ENCODE measurements at places on chromosomes 3 and 15.
A peak's percentile ranks its signal among the peaks of the same experiment; 100 is the strongest.

GRCh38 chr3:42936157-42936981 is 30.4 kb downstream of the ZNF662 start:
- DNase-seq: no peak

DNA sequence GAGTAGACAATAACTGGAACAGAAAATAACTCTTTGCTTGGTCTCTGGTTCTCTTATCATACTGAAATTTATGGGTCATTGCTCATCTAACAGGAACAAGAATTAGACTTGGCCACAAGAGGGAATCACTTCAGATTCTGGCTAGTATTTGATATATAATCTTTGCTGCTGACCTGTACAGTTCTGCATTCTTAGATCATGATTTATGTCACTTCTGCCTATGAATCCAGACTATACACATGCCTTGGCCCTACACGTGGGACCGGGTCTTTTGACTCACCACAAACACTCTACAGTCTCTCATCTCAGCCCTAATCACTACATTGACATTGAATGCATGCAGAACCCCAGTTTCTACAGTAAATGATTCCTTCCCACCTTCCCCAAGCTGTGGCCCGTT is 162.5 kb upstream of the SOX2 start:
- DNase-seq: no peak

GRCh38 chr3:98966434-98966833 is 64.9 kb upstream of the DCBLD2 start:
- no peak for DNase-seq

- no peak for DNase-seq
These were observed 190.7 kb upstream of the GBE1 start for GRCh38 chr3:81952141-81952540.

DNA sequence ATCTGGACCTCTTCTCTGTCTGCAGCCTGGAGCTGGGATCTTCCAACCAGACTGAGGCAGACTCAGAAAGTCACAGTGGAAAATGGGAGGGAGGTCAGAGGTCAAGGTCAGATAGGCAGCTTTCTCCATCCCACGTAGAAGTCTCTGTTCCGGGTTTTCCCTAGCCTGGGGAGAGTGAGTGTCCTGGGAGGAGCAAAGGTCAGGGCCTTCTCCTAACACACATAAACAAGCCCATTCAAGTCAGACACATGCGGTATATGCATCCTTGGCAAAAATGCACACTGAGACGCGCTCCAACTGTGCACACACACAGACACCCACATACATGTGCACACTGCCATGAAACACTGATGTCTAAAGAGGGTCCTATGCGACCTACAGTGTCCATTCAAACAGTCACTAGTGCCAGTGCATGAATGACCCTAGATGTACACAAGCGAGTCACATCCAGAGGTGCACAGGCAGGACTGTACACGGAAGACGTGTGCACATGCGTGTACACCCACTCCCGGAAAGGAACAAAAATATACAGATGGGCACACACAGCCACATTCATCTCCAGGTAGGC is 681 bp downstream of the TWF2 start:
- DNase-seq: no peak

DNA sequence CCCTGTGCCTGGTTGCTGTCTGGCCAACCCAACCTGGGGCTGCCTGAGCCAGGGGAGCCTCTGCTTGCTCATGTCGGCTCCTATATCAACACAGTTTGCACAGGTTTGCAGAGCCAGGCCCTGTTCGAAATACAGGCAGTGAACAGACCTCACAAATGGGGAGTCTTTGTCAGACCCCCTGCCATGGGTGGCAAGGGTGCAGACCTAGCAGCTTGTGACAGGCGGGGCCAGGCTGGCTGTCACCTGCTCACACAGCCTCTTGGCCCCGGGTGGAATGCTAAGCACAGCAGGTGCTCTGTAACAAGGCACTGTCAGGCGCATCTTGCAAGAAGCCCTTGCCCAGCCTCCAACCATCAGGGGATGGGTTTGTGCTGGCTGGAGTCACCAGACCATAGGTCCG is 47.3 kb downstream of the BDH1 start:
- DNase-seq: no peak

- no peak for DNase-seq
These were observed 167.4 kb downstream of the NTRK3 start for GRCh38 chr15:88089024-88089620.

- DNase-seq: no peak
These were observed 8.4 kb downstream of the ARL6 start for GRCh38 chr3:97772926-97773325.

- DNase-seq: no peak
These were observed 141.1 kb downstream of the XXYLT1 start for GRCh38 chr3:195129644-195130492.

GRCh38 chr15:77748078-77749064 is 115.7 kb upstream of the LINGO1 start:
- no peak for DNase-seq

GRCh38 chr3:123951522-123952447 is 9.2 kb downstream of the CCDC14 start:
- DNase-seq: no peak

GRCh38 chr3:183392186-183393034 is 36.0 kb downstream of the MCF2L2 start:
- DNase-seq: no peak

DNA sequence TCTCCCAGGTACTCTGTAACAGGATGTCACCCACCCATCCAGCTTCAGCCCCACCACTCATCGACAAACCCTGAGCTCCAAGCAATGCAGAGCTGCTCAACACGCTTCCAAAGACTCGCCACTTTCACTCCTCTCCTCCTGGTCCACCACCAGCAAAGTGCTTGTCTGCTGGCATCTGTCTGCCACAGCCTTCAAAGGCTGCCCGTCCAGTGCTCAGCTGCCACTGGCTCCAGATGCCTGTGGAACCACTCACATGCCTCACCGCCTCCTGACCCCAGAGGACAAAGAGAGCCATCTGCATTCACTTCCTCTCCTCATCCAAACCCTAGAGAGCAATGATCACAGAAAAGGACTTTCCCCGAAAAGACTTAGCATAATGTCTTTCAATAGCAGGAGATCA is 109.5 kb upstream of the OCA2 start:
- no peak for DNase-seq

DNA sequence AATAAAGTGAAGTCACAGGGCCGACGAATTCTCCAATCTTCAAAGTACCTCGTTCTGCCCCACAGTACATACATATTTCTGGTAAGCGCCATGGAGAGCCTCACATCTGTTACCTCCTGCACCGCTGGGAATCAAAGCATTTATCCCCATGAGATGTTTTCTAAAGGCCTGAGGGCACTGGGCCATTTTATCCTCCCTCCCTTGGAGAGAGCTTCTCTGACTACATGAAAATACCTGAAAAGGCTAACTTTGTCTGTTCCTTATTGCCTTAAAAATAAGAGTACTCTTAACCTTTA is 148.1 kb downstream of the RORA start:
- no peak for DNase-seq

GRCh38 chr3:61938878-61939549 is 377.6 kb downstream of the PTPRG start:
- no peak for DNase-seq

DNA sequence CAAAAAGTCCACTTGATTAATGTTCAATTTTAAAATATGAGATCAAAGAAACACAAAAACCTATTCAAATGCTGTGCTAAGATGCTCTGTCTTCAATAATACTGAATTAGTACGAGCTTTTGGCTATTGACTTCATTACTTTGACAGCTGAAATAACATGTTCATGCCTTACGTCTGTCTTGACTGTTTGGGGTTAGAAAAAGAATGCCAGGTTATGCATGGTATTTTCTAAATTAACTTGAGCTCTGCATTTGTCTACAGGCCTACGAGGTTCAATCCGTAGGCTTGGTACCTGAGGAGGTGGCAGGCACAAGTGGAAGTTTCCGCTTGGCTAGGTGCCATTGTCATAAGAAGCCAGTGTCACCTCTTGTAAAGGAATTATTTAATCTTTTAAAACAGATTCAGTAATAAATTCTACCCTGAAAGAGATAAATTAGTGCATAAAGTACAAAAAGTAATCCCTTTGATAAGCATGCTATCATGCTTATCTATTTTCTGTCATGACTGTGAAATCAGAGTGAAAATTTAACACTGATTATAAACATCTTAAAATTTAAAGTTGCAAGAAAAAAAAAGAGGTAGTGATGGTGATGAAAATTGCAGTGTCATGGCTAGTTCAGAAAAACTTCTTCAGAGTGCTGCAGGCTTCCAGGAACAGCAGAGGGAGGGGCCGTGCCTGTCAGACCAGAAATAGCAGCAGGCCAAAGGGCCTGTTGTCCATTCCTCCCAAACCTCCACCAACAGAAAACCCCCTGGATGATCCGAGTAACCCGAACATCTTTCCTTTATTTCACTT is 115.7 kb downstream of the ARRDC4 start:
- peak; percentile 70 for DNase-seq

DNA sequence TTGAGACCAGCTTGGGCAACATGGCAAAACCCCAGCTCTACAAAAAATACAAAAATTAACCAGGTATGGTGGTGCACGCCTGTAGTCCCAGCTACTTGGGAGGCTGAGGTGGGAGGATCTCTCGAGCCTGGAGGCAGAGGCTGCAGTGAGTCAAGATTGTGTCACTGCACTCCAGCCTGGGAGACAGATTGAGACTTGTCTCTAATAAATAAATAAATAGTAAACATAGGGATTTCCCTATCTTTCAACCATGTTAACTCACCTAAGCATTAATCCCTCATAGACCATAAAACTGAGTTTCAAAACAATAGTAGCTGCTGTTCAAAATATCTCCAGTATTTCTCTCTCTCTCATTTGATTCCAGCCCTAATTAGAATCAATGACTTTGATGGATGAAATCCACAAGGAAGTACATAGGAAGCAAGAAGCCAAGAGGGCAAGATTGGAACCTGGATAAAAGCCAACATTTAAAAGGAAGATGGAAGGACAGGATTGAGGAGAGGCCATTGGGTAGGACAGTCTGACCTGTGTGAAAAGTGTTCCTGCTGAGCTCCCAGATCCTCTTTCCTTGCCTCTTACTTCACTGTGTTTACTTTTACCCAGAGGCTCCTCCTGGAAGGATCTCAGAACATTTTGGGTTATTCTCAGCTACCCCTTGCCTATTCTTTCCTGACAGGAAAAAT is 12.4 kb upstream of the TTBK2 start:
- DNase-seq: no peak

DNA sequence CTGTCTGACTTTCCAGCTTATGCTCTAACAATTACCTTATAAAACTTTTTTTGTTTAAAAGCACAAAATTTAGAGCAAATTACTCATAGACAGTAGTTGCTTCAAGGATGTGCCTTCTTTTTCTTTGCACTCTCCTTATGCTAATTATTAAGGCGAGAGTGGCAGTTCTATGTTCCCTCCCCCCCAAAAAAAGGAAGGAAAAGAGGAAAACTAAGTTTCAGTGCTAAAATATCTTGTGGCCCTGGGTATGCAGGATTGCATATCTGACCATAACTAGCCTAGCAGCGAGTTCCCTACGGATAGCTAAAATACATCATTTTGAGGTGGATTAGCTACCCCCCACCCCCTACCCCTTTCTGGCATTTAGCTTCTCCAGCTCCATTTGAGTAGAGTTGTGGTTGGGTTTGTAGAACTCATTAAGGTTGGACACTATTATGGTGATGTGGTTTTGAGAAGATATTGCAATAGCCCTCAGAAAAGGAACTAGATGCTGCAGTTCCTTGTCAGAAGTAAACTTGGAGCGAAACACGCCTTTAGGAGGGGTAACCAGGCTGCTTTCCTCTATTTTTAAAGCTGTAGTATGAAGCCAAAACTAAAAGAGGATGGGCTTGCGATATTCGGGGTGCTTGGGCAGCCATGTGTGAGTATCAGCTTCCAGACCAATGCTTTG is 174.6 kb downstream of the AKAP13 start:
- peak; percentile 92 for DNase-seq

DNA sequence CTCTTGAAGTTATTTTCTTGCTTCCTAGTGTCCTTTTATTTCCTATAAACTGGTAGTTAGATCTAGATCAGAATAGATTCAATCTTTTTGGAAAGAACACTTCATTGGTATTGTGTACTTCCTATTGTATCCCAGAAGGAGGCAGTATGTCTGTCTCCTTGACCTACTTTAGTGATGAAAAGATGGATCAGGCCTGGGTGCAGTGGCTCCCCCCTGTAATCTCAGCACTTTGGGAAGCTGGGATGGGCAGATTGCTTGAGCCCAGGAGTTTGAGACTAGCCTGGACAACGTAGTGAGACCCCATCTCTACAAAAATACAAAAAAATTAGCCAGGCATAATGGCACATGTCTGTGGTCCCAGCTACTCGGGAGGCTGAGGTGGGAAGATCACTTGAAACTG is 12.0 kb downstream of the BSN start:
- DNase-seq: no peak

DNA sequence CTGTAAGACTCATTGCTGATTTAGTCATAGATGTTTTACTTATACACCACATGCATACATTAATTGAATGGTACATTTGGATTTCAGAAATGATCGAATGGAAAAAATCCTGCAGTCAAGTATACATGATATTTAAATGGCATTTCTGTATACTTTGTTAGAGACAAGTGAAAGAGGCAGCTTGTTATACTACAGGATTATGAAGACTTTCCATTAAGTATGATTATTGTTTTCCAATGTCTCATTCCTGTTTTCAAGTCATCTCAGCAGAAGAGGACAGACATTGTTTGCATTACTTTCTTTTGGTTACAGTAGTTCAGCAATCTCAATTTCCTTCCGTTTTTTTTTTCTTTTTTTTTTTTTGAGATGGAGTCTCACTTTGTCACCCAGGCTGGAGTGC is 36.6 kb upstream of the DPPA4 start:
- no peak for DNase-seq

DNA sequence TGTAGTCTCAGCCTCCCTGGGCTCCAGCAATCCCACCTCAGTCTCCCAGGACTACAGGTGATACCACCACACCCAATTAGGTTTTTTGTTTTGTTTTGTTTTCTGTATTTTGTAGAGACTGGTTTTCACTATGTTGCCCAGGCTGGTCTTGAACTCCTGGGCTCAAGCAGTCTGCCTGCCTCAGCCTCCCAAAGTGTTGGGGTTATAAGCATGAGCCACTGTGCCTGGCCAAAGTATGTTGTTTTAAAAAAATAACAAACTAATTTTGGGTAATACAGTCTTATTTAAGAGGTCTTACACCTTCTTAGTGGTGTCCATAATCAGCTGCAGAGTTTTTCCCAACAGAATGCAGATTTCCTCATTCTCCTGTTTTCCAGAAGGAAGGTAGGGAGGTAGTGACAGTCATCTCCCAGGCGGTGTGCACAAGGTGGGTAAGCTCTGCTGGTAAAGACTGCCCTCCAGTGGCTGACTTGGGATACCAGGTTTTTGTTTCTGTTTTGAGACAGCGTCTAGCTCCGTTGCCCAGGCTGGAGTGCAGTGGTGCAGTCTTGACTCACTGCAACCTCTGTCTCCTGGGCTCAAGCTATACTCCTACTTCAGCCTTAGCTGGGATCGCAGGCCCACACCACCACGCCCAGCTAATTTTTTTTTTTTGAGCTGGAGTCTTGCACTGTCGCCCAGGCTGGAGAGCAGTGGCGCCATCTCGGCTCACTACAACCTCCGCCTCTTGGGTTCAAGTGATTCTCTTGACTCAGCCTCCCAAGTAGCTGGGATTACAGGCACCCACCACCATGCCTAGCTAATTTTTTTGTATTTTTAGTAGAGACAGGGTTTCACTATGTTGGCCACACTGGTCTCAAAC is 58.4 kb downstream of the MAP6D1 start:
- DNase-seq: peak; percentile 78

- no peak for DNase-seq
These were observed 145.0 kb downstream of the NEK10 start for GRCh38 chr3:27224197-27224596.

- DNase-seq: no peak
These were observed 87.4 kb upstream of the MEX3B start for GRCh38 chr15:82133251-82133650.

All from KBM-7 (cell line).